Thymus (tissue), 14 donors: ENCODE measurements at places on chromosomes 1 and 21. TPM values are rescaled to one million over a fixed set of nuclear protein-coding genes. Genes with fewer than 3 reads are reported as not detected.

- H3K4me3 ChIP-seq = no peak overlapping the region
- no peak overlapping the region for H3K27ac ChIP-seq
- H3K27me3 ChIP-seq = no peaks in the 10 kb centered on the region
- no peak for DNase-seq
- no peaks in the 10 kb centered on the region for H3K4me1 ChIP-seq
These were observed 63.2 kb downstream of the GNG4 start for GRCh38 chr1:235586413-235586812.

GRCh38 chr1:89271341-89272015 lies 1.2 kb downstream of the GBP5 start:
- H3K36me3 ChIP-seq = no peaks in the 10 kb centered on the region
- no peak overlapping the region for H3K4me3 ChIP-seq
- no peaks in the 10 kb centered on the region for H3K27me3 ChIP-seq
- no peak for DNase-seq
- H3K27ac ChIP-seq = no peak overlapping the region

DNA sequence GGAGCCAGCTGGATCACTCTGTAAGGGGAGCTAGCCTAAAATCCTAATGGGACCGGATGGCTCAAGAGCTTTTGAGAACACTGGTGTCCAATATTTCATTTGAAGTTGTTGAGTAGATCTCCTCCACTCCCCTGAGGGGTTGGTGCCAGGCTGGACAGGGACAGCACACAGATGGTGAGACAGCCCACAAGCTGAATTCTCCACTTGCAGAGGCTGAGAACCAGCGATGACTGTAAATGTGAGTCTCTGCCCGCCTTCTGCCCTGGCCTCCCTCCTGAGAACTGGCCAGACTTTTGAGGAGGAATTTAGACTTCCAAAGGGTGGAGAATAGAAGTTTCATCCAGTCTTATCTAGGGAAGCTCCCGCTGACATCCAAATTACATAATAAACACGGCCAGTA lies 20.5 kb upstream of the COQ8A start:
- DNase-seq = no peak
- no peak overlapping the region for H3K27ac ChIP-seq
- no peaks in the 10 kb centered on the region for H3K36me3 ChIP-seq
- H3K4me1 ChIP-seq = no peaks in the 10 kb centered on the region

CD5L gene
- 1.2 TPM for total RNA-seq
